GDM1 (cell line): ENCODE measurements at places on chromosomes 3 and 15.

DNA sequence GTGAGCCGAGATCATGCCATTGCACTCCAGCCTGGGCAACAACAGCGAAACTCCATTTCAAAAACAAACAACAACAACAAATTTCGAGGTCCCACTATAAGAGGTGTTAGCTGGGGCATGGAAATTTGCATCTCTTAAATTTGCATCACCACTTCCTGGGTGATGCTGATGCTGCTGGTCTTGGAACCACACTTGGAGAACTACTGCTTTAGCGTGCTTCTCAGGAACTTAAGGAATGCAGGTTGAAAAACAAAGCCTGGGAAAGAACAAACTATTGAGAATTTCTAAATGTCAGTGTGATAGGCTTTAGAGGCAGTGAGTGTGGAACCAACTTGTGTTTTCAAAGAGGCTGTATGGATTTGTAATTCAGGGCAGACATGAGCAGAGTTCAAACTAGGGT, 858.4 kb upstream of the ARPP21 start:
- DNase-seq = no peak

DNA sequence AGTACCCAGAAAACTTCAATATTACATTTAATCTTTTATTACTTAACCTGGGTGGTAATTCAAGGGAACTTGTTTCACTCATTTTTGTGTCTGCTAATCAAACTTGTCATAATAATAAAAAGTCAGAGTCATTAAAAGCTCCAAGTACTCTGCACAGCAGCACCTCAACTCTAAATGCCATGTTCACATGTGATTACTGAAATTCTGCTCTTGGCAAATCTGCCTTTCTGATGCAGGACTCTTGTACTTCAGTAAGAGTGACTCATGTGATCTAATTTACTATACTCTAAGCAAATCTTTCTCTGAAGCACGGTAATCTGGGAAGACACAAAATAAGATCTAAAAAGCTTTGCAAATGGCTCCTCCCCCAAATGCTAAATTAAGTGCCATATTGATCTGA, 6.4 kb downstream of the ROBO1 start:
- no peak for DNase-seq

GRCh38 chr3:4926892-4927291, 52.3 kb upstream of the BHLHE40 start:
- no peak for DNase-seq

GRCh38 chr3:169173231-169173630, 490.3 kb downstream of the MECOM start:
- no peak for DNase-seq

- DNase-seq = no peak
These were observed 351.3 kb downstream of the FOXP1 start for GRCh38 chr3:71232175-71232679.

DNA sequence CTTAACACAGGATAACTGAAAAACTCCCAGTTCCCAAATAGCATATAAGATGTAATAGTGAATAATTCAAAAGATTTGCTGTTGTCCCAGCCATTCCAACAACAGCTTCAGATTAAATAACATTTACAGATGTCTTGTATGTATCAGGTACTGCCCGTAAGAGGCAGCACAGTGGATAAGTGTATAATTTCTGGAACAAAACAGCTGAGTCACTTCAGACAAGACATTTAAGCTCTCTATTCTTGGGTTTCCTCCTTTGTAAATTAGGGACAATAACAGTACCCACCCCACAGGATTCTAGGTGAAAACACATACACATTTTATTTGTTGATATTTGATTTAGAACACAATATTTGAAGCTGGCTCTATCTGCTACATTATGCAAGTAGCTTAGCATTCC, 2.6 kb upstream of the WWTR1 start:
- no peak for DNase-seq

DNA sequence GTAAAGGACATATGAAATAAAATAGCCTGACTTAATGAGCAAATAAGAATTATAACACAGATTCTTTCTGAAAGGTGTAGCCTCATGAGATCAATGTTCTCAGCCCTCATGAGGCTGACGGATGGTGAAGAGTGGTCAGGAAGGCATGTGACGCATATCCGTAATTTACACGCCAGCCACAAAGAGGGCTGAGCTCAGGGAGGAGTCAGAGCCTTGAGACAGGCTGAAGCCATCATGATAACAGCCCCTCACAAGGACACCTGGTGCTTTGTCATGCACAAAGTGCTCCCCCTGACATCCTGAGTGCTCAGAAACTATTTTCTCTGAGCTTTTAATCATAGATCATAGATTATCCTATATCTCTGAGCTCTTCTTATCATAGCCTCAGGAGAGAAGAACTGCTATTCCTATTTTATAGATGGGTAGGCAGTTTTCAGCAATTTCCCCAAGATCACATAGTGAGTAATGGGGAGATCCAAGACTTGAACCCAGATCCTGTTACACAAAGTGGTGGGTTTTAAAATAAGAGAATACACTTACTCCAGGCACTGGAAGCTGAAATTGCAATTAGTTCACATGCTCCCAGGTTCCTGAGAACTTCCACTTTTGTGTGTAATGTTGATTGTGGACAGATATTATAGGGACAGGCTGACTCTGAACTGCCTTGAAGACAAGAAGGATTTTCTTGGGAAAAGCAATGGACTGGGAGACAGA, 267.1 kb downstream of the RPLP1 start:
- DNase-seq = peak; percentile 80

DNA sequence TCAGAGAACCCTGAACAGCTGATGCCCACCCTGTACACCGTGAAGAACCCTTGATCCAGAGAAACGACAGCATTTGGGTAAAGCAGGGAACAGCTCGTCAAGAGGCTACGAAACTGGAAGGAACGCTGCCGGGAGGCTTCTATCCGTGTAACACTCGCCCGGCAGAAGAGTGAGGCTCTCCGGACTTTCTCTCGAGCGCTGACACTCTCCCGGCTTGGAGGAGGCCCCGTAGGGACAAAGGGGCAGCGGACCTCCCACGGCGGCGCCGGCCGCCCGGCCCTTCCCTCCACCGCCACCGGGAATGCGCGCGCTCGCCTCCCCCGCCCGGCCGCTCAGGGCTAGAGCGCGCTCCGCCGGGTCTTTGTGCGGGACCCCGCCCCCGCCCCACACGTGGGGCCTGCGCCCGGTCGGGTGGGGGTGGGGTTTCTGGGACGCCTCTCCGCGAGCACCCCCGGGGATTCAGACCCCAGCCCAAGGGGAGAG, 1.7 kb downstream of the HYAL2 start:
- DNase-seq = peak; percentile 62

DNA sequence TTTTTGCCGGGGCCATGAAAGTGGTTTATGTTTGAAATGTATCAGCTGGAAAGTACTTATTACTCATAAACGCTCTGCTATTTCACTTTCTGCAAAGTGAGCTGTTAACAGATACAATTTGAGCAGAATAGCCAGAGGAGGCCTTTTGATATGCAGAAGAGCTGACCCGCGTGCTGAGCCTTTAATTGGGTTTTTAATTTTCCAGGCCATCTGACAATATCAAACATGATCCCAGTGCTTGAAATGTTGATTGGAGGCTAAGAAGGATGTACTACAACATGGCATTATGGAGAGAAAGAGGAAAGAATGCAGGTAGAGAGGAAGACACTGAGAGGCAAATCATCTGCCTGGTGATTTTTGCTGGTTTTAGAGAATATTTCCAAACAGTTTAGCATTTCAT, 261.3 kb upstream of the MEIS2 start:
- DNase-seq = no peak

DNA sequence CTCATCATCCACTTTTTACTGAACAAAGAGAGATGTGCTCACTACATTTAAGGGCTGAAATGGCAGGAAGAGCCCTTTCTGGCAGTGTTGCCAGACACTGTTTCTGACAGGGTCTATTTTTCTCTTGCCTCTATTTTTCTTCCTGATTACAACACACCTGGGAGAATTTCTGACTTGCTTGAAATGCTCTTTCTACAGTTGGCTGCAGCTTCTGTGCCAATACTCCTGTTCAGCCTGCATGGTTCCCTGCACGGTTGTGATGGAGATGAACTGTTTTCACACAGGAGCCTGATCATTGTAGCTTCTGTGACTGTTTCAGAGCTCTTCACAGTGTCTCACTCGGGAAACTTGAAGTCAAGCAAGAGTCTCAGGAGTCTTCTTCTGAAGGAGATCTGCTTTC, 83.0 kb upstream of the DLG1 start:
- DNase-seq = no peak

DNA sequence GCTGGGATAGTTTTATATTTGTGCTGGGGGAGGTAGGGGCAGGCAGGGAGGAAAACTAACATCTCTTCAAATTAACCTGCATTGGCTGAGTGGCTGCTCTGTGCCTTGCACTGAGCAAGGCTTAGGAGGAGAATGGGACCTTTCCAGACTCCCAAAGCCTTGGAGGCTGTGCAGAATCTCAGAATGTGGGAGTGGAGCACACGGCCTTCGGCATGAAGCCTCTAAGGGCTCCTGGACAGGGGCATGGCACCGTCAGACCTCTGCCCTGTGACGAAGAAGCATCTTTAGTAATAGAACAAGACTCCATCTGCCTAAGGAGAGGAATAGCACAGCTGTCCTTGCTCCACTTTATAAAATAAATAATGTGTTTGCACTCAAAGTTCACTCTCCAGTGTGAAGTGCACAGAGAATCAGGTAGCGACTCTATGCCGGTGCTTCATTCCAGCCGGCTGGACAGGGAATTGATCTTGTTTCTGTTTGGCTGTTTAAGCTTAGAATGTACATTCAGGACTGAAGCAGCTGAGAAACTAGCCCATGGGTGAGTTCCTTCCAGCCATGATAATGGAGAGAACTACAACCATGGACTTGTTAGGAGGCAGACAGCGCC, 228.5 kb upstream of the ADAMTS9 start:
- DNase-seq = no peak

DNA sequence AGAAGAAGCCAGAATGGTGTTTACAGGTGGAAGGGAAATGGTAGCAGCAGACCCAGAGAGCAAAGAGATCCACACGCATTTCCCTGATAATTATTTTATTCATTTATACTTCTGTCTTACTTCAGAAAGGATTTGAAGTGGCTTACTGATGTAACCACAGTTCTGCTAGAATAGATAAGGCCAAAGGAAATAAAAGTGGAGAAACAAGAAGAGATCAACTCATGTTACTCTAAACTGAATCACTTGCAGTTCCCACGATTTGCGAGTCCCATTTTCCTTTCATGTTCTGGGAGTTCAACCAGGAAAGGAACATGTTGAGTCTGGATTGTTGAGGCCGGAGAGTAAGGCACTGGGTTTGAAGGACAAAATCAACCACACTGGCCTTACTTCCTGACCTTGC, 151.8 kb downstream of the MYRIP start:
- DNase-seq = no peak

DNA sequence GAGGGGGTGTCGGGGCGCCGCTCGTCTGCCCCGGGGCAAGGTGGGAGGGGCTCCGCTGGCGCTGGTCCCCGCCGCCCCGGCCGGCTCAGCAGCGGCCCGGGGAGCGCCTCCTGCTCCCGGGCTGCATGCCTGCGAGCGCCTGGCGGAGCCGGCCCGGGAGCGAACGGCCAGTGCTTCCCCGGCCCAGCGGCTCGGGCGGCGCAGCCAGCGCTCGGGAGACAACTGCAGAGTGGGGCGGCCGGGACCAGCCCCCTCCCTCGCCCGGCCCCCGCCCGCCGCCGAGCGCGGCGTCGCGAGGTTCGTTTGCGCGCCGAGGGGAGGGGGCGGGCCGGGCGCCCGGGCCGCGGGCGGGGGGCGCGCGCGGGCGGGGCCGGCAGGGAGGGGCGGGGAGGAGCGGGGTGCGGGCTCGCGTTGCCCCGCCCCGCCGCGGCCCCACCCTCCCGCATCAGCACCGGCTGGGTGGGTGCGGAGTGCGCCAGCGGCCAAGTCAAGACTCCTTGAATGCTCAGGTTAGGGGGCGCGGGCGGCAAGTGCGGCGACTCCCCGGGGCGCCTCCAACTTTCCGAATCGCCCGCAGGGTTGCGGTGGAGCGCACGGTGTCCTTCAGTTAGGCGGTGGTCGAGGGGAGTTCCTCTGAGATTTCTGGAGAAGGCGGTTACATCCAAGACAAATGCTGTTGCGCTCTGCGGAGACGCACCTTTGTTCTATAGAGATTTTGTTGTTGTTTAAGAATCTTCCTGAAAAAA, at the start of gene RGMA:
TSS of gene RGMA (minus strand) at position 231 of the 746 bp plus-strand sequence. CDS start 279 bp downstream, outside the sequence.
- no peak for DNase-seq

DNA sequence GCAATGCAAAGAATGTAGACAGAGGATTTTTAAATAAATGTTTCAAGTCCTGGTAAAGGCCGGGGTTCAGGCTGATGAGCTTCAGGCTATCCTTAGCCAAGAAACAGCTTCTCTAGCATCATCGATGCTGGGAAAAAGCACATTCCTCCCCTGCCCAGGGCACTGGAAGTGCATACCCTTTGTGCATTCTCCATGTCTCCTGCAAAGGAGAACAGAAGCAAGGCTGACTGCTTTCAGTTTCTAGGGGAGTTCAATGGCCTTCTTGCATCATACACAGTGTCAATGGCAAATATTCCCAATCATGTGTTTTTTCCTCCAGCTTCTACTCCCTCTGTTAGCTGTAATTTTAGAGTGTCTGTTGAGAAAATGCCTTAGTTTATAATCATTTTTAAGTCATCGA, 59.9 kb downstream of the GPR176 start:
- DNase-seq = no peak

DNA sequence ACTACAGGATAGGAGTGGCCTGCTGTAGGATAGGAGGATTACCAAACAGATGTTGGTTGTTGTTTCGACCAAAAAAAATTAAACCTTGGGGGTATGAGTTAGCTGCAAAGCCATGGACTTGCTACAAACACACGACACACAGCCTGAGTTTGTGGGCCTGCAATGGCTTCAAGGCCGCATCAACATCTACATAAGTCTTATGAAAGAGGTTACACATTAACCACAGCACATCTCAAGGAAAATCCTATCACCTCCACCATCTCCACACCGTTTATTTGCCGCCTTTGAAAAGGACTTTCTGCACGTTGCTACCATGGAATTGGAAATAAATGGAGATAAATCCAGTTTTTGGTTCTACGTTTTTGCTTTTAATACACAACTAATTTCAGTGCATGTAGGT, 23.0 kb downstream of the LRIG1 start:
- DNase-seq = no peak

DNA sequence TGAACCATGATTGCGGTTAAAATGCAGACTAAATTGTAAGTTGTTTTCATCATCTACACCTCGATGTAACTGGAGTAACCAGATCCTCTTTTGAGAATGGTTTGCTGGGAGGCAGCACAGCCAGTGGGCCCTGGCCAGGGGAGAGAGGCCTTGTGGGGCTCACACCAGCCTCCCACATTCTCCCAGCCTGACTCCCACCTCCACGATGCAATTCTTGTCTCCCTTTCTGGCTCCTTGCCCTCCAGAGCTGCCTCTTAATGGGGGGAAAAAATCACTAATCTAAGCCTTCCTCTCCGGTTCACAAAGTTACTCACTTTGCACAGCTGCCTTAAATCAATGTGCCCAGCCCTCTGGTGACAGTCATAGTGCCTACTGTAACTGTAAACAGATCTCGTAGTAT, 17.9 kb upstream of the PAQR5 start:
- no peak for DNase-seq

GRCh38 chr3:138114988-138115971, at the start of gene DZIP1L:
Gene DZIP1L (minus strand): TSS chr3:138115608. CDS start chr3:138103971, 11,637 bp downstream.
- peak; percentile 40 for DNase-seq

- DNase-seq = no peak
These were observed 26.7 kb upstream of the LRTM1 start for GRCh38 chr3:54954521-54954920.
